NCI-H146 (cell line): ENCODE measurements at places on chromosomes 7 and 10.

DNA sequence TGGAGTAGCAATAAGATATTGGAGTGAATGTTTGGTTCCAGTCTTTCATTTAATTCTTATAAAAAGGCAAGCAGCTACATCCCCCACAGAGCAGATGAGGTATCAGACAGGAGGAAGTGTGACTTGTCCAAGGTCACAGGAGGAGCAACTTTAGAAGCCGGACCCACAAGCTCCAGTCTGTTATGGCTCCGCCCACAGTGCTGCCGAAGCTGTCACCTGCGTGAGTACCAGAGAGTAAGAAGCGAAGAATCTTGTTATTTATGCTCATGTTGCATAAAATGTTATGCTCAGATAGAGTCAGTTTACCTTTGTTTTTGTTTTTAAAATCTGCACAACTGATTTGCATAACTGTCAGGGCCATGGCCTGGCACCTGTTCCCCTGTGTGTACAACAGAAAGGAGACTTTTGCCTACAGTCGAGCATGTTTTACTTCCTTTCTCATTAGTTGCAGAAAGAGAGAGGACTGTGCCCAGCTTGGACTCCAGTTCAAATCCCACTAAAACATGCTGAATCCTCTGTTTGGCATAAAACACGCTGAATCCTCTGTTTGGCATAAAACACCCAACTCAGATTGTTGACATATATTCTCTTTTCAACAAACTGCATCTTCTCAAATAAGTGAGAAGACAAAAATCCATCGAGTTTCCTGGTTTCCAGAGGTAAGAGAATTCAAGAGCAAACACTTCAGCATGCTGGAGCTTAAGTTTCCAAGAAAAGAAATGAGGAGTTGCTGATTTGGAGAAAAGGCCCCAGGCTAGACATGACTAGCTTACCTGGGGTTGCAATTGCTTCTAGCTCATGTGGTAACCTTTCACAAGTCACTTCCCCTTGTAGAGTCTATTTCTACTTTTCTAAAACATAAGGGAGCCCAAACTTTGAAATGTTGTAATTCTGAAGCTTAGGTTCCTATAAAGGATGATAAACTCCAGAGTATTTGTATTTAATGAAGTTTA lies 409.8 kb upstream of the ZMIZ1 start:
- DNase-seq = no peak

DNA sequence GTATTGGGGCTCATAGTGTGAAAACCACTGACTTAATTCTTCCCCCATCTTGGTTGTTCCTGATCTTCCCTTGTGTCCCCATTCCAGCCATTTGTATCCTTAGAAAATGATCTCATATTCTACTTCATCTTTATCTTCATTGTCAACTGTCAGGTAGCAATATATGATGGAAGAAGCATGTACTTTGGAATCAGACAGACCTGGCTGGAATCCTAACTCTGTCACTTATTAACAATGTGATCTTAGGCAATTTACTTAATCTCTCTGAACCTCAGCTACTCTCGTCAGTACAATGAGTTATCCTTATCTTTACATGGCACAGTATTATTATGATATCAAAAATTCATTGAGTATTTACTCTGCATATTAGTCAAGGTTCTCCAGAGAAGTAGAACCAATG lies 10.1 kb downstream of the CFTR start:
- no peak for DNase-seq

DNA sequence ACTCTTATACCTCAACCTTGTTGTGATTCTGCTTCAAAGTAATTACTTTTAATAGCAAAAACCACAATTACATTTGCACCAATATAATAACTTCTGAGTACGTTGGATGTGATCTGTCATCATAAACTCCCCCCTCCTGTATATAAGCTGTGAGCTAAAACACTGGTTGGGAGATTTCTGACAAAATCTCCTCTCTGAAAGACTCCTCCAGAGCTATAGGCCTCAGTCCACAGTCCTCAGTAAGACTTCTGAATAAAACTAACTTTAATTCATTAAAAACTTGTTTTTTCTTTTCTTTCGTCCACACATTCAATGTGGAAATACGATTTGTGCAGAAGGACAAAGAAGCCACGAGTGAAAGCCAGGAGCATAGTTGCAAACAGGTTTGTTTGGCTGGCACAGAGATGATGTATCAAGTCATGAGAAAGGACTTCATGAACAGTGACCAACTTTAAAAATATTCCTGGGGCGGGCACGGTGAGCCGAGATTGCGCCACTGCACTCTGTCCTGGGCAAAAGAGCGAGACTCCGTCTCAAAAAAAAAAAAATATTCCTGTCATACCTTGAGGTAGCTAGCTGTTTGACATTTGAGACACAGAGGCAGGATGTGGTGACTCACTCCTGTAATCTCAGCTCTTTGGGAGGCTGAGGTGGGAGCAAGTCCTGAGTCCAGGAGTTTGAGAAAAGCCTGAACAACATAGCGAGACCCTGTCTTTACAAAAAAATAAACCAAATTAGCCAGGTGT lies 91.1 kb upstream of the ARHGAP21 start:
- no peak for DNase-seq

- DNase-seq = peak; percentile 93
Measured at GRCh38 chr7:17434841-17435692, 136.6 kb downstream of the AHR start.

GRCh38 chr10:124691421-124692099 lies 52.6 kb downstream of the FAM53B start:
- peak; percentile 47 for DNase-seq

GRCh38 chr7:152136686-152137085 lies 111.2 kb downstream of the GALNT11 start:
- DNase-seq = no peak

- DNase-seq = no peak
Measured at GRCh38 chr10:52674474-52674873, 98.1 kb downstream of the MBL2 start.

DNA sequence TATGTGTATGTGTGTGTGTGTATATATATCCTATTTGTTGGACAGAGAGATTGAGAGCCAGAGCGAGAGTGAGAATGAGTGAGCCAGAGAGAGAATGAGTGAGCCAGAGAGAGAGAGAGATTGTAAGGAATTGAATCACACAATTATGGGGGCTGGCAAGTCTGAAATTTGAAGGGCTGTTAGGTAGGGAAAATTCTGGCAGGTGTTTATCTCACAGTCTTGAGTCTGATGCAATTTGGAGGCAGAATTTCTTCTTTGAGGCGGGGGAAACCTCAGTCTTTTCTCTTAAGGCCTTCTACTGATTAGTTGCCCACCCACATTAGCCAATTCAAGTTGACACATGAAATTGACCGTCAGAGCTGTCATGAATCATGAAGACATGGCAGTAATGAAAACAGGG lies 41.0 kb upstream of the WASL start:
- no peak for DNase-seq

DNA sequence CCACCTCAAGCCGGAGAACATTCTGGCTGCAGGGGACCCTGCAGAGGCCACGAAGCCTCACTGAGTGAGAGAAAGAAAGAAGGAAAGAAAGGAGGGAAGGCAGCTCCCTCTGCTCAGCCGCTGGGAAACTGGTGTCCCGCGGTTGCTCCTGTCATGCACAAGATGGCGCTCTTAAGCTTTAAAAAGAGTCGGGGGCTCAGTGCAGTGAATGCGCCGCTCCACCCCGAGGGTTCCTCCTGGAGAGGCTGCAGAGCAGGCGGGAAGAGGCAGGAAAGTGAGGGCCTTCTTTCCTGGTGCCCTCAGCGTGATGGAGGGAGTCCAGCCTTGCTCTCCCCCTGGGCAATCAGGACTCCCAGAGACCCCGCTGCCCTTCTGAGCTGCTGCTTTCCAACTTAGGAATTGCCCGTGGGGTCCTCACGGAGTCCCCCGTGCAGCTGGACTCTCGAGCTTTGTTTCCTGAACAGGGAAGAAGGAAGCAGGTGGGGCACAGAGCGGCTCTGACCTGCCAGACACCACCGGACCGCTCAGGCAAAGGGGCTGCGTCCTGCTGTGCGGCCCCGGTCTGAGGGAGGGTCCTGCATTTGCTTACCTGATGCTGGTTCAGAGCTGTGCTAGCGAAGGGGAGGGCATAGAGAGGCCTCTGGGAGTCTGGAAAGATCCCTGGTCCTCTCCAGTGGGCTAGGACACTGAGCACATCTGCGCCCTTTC lies 141.9 kb upstream of the MKI67 start:
- DNase-seq = peak; percentile 7

DNA sequence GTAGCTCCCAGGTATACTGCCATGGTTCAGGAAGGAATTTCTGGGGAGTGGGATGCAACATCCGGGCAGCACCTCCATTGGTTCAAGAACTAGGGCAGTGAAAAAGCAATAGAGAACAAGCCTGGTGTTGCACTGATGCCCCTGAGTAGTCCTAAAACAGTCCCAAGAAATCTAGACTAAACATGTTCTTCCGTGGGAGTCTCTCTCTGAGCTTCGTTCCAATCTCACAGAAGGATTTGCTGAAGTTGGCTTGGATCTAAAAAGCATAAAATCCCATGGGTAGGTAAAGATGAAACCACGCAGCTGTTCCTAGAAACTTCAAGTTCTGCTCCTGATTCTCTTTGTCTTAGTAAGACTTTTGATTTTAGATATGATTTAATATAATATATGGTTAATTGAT lies 154.5 kb downstream of the PLXDC2 start:
- DNase-seq = no peak

DNA sequence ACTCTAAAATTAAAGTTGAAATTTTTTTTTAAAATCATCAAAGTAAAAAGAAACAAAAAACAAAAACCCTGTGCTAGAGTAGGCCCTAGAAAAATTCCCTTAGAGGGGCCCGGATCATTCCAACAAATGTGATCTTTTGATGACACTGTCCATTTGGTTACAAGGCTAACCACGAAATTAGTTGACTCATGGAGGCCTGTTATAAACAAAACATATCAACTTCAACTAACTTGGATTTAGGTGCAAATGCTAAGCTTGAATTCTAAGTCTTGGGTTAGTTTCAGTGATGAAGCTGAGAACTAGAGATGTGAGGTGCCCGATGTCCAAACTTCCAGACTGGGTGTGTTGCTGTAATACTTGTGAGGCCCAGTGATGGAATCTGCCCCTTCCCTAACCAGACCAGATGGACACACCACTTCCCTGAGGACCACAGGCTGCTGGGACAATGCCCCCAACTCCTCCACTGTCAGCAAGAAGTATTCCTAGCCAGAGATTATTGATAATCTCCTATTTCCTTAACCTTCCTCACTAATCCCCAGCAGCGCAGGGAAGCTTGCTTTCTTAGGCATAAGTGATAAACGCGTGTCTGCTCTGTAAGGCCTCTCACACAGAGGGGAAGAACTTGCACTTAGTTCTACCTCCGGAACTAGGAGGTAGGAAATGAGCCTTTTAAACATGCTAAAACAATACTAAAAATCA lies 108.7 kb downstream of the RAPGEF5 start:
- no peak for DNase-seq

DNA sequence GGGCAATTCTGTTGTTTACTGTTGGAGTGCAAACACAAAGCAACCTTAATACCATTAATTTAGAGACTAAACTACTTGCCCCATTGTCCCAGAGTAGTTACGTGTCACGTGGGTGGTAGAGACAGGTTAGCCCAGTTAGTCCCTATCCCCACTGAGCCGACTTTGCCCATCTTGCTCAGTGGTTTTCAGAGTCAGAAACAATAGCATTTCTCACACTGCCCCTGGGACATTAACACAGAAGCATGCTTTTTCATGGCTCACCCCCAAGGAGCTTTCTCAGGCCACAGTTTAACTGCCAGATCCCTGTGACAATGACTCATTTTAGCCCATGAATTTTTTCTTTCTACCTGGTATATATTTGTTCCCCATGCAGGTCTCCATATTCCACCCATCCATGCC lies 271.0 kb downstream of the POU6F2 start:
- no peak for DNase-seq

DNA sequence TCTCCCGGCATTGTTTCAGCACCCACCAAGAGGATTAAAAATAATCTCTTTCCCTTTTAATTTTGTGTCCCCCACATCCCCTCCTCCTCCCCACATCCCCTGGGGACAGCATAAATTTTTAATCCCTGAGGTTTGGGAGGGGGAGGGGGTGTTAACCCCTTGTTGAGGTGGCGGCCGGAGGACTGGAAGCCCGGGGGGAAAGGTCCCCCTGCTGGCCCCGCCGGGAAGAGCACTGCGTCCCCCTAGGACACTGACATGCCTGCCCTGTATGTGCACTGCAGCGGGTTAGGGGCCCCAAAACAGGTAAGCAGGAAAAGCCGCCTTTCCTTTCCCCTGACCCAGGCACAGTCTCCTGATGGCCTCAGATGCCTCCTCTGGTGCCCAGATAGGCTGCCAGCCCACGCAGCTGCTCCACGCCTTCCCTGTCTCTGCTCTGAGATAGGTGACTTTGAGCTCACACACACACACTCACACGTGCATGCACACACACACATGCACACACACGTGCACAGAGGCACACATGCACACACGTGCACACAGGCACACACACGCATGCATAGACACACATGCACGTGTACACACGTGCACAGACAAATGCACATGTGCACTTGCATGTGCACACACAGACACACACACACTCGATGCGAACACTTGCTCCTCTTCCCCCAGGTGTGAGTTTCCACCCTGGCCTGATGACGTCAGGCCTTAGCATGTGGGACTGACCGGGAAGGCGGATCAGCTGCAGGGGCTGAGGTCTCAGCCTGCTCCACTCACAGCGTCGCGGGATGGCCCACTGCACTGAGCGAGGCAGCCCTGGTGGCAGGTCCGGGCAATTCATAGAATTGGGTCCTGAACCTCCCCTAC lies 12.3 kb downstream of the CNPY1 start:
- no peak for DNase-seq

DNA sequence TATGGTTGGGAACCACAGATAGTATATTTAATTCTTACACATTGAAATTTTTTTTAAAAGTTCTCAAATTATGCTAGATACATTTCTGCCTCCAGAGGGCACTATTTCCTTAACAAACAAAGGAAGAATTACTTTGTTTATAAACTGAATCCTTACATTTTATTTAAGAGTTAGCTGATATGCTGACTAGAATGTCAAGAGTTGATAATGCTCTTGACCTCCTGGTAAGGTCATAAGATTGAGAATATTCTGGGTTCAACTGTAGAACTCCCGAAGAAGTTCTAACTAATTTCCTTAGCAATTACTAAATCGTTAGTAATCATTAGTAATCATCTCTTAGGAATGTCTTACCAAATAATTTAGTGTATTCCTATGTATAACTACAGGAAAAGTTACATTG lies 95.3 kb upstream of the CYP26C1 start:
- DNase-seq = peak; percentile 46

GRCh38 chr7:132377015-132377414 lies 199.3 kb downstream of the PLXNA4 start:
- no peak for DNase-seq

DNA sequence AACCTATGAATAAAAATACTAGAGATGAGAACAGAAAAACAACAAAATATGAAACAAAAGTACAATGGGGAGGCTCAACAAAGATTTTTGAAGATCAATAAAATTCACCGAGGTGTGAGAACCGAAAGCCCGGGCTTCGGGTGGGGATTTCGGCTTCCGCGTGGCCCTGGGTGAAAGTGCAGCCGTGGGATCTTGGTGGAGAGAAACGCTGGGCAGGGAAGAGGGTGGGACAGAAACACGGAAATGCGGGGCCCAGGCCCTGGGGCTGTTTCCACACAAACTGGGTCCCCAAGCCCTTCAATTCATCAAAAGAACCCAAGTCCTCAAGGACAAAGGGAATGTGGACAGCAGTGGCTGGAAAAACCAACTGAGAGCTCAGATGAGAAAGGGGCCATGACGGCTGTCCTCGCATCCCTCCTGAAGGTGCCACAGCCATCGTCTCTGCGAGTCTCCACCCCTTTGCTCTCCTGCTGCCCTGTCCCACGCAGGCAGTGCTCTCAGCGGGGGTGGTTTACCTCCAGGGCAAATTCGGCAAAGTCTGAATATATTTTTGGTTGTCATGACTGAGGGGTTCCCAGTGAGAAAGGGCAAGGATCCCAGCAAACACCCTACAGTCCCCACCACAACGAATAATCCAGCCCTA lies 19.7 kb downstream of the FOXL3 start:
- DNase-seq = no peak

- no peak for DNase-seq
Measured at GRCh38 chr10:81007872-81008271, 470.2 kb downstream of the SH2D4B start.
